Heart left ventricle (tissue), 16 donors: ENCODE measurements at places on chromosomes 16 and 17. TPM values are rescaled to one million over a fixed set of nuclear protein-coding genes. Genes with fewer than 3 reads are reported as not detected.

DNA sequence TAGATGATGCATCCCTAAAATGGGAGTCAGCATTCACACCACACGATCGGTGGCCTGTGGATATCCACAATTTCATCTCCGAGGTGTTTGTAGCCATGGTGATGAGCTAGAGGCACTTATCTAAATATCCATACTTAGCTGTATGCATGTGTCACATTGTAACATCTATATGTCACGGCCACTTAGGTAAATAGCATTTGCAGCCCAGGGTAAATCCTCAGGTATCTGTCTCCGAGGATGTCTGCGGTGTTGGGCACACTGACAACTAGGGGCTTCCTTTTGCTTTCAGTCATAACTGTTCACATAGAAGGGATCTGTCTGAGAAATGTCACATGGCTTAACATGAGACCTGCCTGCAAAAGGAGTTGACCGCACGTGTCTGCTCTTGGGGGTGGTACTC is 455.2 kb upstream of the ZFHX3 start:
- DNase-seq, result no peak

Gene CFAP52
- total RNA-seq, result not detected

GRCh38 chr16:47538472-47538871 is 77.3 kb downstream of the PHKB start:
- DNase-seq, result no peak

GRCh38 chr16:24163935-24164334 is 92.2 kb upstream of the CACNG3 start:
- no peak for DNase-seq

DNA sequence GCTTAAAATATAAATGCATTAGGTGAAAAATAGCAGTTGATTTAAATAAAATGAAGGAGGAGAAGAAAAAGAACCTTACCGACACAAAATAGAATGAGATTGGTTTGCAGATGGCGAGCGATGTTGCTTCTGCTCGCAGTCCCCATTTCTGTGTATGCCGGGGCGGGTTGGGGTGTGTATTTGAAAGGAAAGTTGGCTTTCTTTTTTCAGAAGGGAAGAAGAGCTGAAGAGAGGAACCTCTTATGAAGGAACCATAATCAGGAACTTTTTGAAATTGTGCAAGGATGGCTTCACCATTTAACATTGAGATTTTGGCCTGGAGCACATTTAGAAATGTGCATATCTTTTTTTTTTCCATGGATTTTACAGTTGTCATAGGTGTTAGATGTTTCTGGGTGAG is at the start of gene IGSF6:
IGSF6 (minus strand) TSS at position 156 of the 400 bp plus-strand sequence; CDS start at position 146, 10 bp downstream.
- DNase-seq, result no peak

Gene CFAP97D1
- not detected for total RNA-seq

DNA sequence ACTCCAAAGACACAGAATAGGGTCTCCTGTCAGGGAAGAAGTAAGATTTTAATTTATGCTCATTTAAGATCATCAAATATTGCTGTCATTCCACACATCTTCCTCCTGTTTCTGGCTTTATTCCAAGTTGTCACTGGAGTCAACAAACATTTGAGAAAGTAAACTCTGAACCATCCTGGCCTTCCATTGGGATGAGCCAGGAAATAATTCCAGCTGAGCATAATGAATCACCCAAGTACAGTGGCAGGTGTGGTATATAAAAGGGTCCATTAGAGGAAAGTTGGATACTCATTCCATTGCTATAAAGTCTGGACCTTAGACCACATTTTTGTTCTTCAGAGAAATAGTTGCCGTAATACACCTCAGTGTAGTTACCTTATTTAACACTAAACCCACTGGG is 246.1 kb downstream of the SLC39A11 start:
- DNase-seq, result no peak

DNA sequence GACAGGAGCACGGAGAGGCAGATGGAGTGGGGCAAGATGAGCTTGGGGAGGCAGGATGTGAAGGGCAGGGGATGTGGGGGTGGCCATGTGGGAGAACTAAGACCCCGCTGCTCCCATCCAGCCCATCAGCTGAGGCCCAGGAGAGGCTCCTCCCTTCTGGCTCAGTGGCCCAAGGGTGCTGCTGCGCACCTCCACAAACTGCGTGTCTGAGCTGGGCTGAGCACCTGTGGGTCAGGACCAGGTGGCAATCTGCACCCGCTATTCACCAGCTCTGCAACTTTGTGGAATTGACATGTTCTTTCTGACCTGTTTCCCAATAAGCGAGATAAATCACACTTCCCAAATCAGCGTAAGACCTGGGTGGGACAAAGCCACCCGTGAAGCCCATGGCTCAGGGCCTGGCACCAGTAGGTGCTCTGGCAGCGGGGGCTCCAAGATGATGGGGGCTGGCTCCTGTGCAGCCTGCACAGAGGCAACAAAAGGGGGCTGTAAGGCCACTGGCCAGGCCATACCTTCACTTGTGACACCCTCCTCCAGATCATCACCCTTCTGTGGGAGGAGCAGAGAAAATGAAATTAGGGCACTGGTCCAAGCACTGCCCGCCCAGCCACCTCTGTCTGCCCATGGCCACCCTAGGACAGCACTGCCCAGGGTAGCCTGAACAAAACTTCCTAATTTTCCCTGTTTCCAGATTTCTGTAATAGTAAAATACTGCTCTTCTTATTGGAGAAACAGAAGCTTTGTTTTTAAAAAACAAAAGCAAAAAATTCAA is 11.7 kb upstream of the SREBF1 start:
- DNase-seq, result no peak

DNA sequence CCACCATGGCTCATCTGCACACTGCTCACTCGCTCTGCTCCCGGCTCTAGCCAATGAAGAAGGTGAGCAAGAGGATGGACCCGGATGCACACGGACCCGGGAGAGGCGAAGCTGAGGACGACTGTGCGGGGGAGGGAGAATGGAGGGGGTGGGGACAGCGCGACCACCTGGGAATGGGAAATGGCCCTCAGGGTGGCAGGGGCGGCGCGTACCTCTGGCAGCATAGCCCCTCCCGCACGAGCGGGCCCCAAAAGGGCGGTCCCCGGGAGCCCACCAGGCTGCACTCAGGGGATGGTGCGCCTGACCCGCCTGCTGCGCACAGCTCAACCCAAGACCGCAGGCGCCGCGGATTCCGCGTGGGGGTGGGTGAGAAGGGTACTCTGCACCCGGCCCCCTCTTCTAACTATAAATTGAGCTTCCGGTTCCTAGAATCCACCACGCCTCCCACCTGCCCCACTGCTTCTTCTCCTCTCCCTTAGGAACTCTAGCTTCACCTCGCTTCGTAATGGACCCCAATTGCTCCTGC is 6.1 kb downstream of the MT1H start:
- no peak for DNase-seq

Gene CTRB1
- total RNA-seq, result not detected

Gene GSG1L
- 0.66 TPM for total RNA-seq

Gene NOL3
- total RNA-seq, result 70.2 TPM

DNA sequence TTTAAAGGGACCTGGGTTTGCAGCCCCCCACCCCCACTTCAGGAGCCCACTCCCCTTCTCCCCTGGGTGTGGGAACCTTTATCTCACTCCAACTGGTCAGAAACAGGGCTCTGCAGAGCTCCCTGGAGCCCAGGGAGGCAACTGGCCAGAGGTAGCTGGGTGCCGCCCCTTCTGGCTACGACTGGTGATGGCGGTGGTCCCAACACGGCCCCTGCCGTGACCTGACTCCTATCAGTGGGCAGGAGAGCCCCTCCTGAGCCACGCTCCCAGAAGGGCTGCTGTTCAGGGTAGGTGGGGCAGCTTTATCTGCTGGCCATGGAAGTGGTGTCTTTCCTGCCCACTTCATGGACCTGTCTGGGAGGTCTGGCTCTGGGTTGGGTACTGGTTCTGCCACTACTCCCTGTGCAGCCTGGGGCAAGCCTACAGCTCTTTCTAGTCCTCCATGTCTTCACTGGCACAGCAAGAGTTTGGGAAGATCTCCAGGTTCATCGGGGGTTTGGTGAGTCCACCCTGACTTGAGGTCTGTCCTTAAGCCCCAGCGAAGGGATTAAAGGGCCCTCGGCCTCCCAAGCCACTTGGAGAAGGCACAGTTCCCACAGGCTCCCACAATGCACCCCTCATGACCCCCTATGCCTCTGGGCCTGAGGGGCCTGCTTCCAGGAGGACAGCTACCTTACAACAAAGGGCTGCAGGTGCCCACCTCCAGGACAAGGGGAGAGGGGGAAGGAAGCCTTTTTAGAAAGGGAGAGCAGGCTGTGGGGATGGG is 5.5 kb upstream of the SREBF1 start:
- DNase-seq, result no peak

GRCh38 chr17:73593249-73593965 is 50.8 kb downstream of the SDK2 start:
- DNase-seq, result no peak

DNA sequence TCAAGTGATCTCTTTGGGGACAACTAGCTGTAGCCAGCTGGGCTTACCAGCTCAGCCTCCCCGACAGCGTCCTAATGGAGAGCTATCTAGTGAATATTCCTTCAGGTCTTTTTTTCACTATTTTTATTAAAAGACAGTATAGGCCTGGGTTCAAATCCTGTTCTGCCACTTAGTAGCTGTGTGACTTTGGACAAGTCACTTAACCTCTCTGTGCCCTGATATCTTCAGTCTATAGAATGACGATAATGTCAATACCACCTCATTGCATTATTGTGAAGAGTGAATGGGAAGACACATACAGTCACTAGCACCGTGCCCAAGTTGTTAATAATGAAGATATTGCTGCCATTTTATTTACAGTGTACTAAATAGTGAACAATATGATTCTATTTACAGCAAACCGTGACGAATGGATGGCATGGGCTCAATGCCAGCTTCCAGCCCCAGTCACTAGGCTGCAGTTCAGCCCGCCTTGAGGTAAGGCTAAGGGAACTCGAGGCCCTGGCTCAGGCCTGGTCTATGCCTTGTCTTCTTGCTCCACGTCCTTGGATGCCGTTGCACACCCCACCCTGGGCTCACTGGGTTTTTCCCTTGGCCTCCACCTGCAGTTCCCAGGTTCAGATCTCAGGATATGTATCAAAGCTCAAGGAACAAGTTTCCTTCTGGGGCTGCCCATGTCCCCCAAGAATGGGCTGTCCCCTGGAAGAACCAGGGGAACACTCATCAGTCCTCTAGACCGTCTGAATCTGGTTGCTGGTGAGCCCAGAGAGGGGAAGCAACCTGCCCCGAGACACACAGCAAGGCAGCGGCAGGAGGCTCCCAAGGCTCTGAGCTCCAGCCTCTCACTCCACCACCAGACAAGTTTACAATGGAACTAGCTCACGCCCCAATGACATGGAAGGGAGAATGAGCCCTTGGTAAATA is 95.4 kb upstream of the TNRC6C start:
- no peak for DNase-seq

DNA sequence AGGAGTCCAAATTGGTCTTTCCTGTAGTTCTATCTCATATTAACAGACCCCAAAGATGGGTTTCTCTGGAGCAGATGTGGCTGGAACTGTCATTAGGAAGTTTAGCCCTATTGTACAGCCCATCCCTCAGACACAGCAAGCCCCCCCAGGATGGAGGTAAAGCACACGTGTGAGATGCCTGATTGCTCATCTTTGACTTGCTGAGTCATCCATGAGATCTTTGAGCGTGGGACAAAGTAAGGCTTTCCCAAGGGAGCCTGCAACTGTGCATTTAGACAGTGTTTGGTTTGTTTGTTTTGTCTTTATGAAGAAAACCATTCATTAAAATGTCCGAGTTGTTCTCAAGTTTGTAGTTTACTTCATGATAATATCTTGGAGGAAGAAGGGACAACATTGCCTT is 145.3 kb upstream of the CDH13 start:
- no peak for DNase-seq

Gene ATP2A3
- total RNA-seq, result 7.0 TPM

GRCh38 chr16:26816885-26817571 is 249.7 kb upstream of the C16orf82 start:
- no peak for DNase-seq

GRCh38 chr16:84228256-84228838 is 11.5 kb downstream of the KCNG4 start:
- DNase-seq, result peak; percentile 73

GRCh38 chr17:49990331-49990730 is 4.7 kb downstream of the DLX3 start:
- no peak for DNase-seq

DNA sequence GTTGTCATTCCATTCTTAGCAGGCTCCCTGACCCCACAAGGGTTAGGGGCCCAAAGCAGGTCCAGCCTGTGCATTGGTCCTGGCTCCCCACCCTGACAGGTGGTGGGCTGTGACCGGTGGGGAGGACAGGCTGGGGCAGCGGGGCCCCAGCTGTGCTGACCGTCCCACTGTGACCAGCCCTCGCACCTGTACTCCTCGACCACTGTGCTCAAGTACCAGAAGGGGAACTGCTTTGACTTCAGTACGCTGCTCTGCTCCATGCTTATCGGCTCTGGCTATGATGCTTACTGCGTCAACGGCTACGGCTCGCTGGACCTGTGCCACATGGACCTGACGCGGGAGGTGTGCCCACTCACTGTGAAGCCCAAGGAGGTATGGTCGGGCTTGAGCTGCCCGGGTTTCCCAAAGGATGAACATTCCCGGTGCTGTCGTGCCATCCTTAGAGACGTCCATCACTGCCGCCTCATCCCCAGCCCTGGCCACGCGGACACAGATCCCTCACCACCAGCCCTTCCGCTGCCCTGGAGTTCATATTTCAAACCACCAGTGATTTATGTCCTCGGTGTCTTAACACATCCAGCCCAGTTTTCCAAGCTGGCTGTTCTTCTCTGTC is 7.3 kb downstream of the DRC7 start:
- no peak for DNase-seq

- DNase-seq, result no peak
Measured at GRCh38 chr16:84663433-84664101, 15.3 kb downstream of the KLHL36 start.
